ENCODE measurements at places on chromosomes 13 and 19. TPM values are rescaled to one million over a fixed set of nuclear protein-coding genes. Genes with fewer than 3 reads are reported as not detected.

The KLHL1 gene
- not detected for polyA plus RNA-seq

The IRF3 gene
- polyA plus RNA-seq = 35.1 TPM

The SMAD9 gene
- 0.91 TPM for polyA plus RNA-seq

The MAN2B1 gene
- 23.0 TPM for polyA plus RNA-seq

The PSG11 gene
- polyA plus RNA-seq = not detected

The CNN1 gene
- polyA plus RNA-seq = 426 TPM

The ZNF723 gene
- not detected for polyA plus RNA-seq

The NKPD1 gene
- polyA plus RNA-seq = 0.18 TPM

The KIR3DL1 gene
- not detected for polyA plus RNA-seq

The POSTN gene
- polyA plus RNA-seq = 24.2 TPM

The SLITRK5 gene
- polyA plus RNA-seq = under 0.01 TPM
